ENCODE measurements at places on chromosomes 5 and 9.

GRCh38 chr5:135223404-135223803 is 175.6 kb downstream of the MACROH2A1 start:
- DNase-seq, result no peak

GRCh38 chr5:98957307-98957706 is 28.5 kb upstream of the CHD1 start:
- no peak for DNase-seq

DNA sequence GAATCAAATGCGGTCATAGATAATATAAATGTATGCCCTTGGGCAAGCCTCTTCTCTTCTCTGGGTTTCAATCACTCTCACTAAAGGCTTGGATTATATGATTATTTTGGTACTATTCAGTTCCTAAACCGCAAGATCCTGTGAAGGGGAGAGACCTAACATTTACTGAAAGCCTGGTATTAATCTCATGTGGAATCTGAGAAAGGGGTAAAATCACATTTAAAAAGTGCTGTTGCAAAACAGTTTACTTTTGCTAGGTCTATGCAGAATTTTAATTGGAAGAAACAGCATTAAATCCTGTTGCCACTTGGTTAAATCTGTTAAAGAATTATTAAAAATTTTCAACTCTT is 50.7 kb downstream of the SLC44A1 start:
- DNase-seq, result no peak

- peak; percentile 64 for DNase-seq
Measured at GRCh38 chr9:109588415-109588814, 90.3 kb upstream of the PTPN3 start.

GRCh38 chr5:11319836-11320580 is 559.0 kb upstream of the DAP start:
- no peak for DNase-seq

- DNase-seq, result no peak
Measured at GRCh38 chr9:135290566-135290965, 189.0 kb upstream of the PPP1R26 start.

DNA sequence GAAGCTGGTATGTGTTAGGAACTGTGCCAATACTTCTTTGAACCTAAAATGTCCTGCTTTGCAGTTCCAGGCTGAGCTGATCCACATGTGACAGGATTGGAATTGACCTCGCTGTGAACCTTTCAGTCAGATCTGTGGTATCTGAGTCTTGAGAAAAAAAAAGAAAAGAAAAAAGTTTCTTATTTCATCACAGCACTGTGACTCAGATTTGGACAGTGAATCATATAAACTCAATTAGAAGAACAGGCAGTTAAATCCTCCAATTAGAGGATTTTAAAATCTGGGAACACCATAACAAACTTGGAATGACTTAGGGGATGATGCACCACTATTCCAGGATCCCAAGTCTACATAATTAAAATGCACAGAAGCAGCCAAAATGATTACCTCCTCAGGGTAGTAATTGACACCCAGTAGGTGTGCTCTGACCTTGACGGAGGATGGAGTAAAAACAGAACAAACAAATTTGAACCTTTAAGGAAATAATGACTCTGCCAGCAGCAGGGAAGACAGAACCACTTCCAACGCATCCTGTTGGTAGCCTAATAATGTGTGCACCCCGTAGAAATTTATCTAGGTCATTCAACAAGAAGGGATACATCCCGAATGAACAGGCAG is 57.8 kb upstream of the RAI14 start:
- DNase-seq, result no peak

- no peak for DNase-seq
Measured at GRCh38 chr9:70119786-70120185, 76.1 kb downstream of the MAMDC2 start.

- no peak for DNase-seq
Measured at GRCh38 chr5:100950985-100951384, 47.9 kb upstream of the ST8SIA4 start.

- DNase-seq, result no peak
Measured at GRCh38 chr5:172886974-172887501, 53.0 kb downstream of the ERGIC1 start.

DNA sequence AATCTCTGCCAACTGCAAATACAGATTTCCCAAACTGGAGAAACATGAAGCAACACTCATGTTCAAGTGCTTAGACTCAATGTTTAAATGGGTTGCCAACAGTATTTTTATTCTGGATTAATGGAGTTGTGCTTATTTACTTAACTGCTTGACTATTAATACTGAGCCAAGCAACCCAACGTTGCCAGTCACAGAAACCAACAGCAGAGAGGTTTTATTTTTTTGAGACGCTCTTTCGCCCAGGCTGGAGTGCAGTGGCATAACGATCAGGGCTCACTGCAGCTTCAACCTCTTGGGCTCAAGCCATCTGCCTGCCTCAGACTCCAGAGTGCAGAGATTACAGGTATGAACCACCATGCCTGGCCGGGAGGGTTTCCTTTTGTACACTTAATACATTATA is 8.5 kb upstream of the TMEM268 start:
- DNase-seq, result no peak

DNA sequence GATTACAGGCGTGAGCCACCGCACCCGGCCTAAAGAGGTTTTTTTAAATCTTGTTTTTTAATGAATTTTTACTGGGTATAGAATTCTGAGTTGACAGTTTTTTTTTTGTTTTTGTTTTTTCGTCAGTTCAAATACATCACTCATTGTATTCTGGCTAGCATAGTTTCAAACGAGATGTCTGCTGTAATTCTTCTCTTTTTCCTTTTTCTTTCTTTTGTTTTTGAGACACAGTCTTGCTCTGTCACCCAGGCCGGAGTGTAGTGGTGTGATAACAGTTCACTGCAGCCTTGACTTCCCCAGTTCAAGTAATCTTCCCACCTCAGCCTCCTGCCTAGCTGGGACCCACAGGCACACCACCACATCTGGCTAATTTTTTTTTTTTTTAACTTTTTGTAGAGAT is 2.2 kb upstream of the PRRT1B start:
- no peak for DNase-seq

GRCh38 chr5:31537851-31538250 is 5.8 kb downstream of the C5orf22 start:
- no peak for DNase-seq

DNA sequence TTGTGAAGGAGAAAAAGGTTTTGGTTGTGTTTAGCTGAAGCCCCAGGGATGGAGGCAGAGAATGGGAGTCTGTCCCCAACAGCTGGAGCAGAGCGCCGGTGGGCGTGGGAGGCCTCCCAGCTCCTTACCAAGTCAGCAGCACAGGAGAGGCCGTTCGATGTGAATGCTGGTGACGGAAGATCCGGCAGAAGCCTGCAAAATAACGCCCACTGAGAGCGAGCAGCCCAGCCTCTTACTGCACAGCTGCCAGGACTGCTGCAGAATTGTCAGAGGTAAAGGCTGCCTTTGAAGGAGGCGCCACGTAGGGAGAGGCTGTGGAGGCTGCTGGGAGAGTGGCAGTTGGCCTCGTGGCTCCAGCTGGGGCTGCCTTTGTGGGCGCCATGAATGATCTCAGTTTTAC is 26.2 kb downstream of the ANGPTL2 start:
- no peak for DNase-seq

DNA sequence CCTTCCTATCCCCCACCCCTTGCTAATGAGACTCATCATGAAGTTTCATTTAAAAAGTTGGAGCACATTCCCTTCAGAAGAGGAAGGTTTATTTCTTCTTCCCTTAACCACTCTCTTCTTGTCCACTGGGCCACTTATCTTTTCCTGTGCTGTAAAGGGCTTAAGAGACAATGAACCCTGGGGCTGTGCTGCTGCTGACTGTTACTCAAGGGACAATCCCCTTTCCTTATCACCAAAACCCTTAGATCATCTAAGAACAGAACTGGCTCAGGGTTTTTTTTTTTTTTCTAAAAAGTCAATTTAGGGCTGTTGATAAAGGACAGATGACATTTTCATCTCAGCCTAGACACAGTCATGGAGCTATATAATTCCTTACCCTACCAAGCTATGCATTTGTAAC is 29.6 kb downstream of the CAPSL start:
- DNase-seq, result no peak

DNA sequence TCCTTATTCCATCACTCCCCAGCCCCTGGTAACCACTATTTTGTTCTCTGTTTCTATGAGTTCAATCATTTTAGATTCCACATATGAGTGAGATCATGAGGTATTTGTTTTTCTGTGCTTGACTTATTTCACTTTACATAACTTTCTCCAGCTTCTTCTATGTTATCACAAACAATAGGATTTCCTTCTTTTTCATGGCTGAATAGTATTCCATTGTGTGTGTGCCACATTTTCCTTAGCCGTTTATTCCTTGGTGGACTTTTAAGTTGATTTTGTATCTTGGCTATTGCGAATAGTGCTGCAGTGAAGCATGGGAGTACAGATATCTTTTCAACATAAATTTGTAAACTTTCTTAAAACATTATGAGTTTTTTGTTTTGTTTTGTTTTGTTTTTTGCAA is 15.1 kb downstream of the SYK start:
- no peak for DNase-seq

DNA sequence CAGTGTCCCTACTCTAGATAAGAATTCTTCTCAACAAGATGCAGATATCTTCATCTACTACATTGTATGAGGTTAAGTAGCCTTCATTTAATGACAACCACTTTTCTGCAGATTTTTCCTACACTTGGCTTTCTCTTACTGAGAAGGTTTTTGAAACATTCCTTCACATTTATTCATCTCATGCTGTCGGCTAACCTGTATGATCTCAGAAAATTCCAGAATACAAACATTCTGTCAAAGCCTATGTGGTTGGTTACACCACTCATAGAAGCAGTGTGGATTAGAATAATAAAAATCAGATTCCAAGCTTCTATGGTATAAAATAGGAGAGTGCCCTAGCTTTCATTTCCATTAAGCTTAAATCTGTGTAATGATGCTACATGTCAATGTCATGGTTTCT is 39.4 kb upstream of the ERCC6L2 start:
- no peak for DNase-seq

All from NCI-H1417 (cell line).